ENCODE measurements at places on chromosomes 12 and 14. TPM values are rescaled to one million over a fixed set of nuclear protein-coding genes. Genes with fewer than 3 reads are reported as not detected.

DNA sequence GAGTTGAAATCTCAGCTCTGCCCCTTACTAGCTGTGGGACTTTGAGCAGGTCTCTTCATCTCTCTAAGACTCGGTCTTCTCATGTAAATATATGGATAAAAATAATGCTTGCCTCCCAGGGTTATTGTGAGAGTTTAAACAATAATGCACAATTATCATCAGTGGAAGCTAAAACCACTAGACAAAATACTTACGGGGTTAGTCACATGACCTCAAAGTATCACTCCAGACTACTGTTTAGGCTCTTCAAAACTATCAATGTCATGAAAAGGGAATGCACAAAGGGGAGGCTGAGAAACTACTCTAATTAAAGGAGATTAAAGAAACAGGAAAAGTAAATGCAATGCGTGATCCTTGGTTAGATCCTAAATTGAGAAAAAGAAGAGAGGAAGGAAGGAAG lies 24.5 kb upstream of the TSPAN11 start:
- DNase-seq = no peak

DNA sequence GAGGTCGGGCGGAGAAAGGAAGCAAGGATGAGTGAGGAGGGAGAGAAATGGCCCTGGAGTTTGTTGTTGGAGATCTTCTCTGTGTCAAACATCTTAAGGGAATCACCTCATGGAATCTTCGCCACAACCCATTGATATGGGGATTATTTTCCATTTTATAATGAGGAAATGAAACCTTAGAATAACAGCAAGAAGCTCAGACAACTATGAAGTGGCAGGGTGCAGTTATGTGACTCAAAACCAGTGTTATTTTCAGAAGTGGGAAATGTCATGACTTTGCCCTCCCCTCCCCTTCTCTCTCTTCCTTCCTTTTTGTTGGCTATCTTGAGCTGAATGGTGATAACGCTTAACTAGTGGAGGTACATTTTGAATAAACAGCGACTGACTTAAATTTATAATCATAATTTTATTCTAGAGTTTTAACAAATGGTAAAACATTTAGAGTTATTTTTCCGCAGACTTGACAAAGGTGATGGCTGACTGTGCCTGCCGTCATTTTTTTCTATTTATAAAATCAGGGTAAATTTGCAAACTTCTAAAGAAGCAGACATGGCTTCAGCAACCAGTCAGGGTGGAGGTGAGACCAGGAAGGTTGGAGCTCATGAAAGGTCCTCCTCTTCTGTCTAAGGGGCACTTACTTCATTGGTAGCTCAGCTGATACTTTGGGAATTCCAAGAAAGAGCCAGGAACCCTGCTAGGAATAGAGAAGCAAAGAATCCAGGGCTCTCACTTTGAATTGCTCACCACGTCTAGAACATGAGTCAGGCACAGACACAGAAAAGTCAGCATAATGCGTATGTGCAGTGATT lies 232.4 kb downstream of the RGS6 start:
- DNase-seq = no peak

DNA sequence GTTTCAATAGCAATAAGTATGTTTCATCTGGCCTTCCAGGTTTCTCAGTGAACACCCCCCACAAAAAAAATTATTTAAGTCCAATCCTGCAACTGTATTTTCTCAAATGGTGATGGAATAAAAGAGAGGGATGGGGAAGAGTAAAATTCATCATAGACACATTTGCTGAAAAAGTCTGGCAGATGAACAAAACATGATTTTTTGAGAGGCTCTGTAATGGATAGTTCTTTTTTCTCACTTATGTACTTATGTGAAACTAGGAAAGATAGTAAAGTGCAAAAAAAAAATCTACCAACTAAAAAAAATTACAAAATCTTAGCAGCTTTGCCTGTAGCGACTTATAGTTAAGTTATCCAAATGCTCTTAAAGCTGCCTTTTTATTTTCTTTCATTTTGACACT lies 412.4 kb downstream of the FOXG1 start:
- DNase-seq = no peak

DNA sequence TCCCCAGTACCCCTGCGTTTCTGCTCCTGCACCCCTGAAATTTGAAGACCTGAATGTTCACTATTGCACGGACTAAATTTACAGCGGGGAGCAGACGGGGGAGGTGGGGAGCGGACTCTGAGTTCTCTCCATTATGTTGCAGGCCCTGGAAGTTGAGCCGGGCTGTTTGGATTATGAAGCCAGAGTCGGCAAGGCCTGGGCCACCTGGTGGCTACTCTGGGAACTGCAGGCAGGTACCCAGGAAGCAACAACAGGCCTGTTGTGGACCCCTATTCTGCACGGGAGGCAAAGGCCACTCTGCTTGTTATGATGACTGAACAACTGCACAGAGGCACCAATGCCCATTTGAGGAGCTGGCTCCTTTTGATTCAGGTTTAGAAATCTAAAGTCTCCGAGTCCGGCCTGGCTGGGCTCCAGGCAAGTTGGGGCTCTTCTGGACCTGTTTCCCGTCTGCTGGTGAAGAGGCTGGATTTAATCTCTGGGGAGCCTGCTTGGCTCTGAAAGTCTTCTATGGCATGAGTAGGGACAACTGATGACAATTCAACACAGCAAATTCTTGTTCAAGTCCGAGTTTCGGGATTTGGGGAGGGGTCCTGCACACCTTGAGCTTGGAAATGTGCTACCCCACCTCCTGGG lies 34.1 kb upstream of the FAM181A start:
- peak; percentile 34 for DNase-seq

The LUM gene
- total RNA-seq = 257 TPM

GRCh38 chr14:55221968-55222367 lies 30.6 kb upstream of the DLGAP5 start:
- no peak for DNase-seq

DNA sequence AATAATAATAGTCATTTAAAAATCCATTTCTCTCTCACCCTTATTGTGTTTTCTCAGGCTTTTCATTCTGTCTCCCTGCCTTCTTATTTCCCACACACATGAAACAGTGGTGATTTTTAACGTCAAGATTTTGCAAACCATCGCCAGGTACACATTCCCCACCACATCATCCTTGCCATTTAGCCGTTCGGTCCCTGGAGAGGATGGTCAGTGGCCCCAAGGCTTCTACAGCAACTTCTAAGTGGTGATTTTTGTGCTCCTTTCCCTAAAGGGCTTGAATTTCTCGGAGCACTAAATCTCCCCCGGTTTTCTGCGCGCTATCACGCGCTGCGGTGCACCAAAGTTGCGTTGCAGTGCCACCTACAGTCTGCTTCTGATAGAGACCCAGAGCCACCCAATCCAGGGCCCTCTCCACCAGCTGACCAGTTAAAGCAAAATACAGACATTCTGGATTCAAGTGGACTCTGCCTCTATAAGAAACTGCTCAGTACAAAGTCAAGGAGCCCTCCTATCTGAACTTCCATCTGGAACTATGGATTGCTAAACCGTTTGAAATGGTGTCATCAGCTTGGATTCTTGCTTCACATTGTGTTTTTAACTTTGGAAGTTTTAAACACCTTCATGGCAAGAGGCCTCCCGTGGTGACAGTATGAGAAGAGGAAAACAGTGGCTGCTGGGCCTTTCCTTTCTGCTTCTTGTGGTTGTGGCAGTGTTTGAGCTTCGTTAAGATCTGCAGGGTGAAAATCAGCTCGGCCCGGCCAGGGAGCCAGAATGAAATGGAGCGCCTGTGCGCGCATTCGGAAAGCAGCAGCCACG lies 234.0 kb downstream of the SPTSSA start:
- no peak for DNase-seq

The PIWIL1 gene
- total RNA-seq = not detected

DNA sequence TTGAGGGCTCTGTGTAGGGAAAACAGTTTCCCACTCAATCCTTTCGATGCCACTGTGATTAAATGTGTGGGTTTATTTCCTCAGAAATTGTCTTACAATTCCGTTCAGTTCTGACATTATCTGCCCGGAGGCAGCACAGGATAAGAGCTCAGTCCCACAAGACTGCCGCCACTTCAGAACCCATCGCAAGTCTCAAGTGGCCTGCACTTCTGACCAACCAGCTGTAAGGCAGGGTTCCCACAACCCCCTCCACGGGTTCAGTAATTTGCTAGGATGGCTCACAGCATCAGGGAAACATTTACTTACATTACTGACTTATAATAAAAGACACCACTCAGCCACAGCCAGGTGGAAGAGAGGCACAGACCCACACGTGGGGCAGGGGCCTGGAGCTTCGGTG lies 17.2 kb downstream of the BDKRB2 start:
- DNase-seq = no peak

DNA sequence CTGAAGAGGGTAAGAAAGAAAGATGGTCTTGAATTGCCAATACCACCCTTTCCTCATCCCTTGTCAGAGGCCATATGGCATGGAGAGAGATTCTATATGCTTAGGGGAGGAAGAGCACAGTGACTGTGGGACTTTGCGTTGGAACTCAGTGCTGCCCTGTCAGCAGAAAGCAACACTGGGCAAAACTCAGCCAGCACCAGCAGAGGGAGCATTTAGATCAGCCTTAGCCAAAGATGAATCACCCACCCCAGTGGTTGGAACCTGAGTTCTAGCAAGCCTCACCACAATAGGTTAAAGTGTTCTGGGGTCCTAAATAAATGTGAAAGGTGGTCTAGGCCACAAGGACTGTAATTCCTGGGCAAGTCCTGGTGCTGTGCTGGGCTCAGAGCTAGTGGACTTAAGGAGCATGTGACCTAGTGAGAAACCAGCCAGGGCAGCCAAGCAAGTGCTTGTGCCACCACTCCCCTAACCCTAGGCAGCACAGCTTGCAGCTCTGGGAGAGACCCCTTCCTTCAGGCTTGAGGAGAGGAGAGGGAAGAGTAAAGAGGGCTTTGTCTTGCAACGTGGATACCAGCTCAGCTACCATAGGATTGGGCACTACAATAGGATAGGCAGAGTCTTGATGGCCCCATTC lies 11.4 kb upstream of the BCAT1 start:
- no peak for DNase-seq

The RND1 gene
- 2.6 TPM for total RNA-seq

GRCh38 chr12:62635649-62636048 lies 169.0 kb downstream of the MON2 start:
- no peak for DNase-seq

GRCh38 chr14:72619881-72620280 lies 274.0 kb downstream of the DPF3 start:
- DNase-seq = no peak

GRCh38 chr12:58138424-58138823 lies 197.1 kb downstream of the ATP23 start:
- no peak for DNase-seq

- DNase-seq = no peak
These were observed 159.6 kb downstream of the PLCZ1 start for GRCh38 chr12:18578191-18578590.

The HPD gene
- 1.2 TPM for total RNA-seq

The CAND1 gene
- total RNA-seq = 77.0 TPM

DNA sequence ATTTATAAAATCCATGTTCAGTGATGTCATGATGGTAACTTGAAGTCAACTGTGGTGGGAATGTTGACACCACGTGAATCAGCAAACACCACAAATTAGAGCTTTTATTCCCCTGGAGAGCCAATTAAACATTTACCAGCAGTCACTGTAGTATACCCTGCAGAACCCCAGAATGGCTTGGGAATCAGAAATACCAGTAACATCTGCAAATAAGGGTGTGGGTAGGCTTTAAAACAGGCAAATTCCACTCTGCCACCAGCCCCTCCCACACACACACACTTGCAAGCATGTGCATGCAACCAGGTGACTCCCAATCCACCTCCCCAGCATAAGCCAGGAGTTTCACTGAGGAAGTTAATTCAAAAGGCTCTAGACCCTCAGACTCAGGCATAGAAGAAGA lies 63.6 kb upstream of the TMEM263 start:
- no peak for DNase-seq

GRCh38 chr14:91311284-91311662 lies 66.8 kb upstream of the GPR68 start:
- DNase-seq = no peak

DNA sequence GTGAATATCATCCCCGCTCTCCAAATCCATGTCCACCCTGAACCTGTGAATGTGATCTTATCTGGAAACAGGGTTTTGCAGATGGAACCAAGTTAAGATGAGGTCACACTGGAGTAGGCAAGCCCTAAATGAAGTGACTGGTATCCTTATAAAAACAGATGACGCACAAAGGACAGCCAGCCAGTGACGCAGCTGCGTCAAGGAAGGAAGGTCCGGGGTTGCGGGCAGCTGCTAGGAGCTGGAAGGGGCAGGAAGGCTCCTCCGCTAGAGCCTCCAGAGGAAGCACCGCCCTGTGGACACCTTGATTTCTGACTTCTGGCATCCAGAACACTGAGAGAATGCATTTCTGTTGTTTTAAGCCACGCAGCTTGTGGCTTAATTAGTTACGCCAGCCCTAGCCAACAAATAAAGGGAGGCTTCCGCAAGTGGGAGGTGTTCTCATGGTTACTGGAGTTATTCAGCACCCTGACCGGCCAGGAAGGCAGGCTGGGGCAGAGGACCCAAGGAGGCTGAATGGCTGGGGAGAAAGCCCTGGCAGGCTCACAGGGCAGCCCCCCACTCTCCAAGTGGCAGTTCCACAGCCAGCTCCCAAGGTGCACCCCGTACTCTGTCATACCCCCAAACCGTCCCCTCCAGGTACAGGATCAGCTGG lies 127.6 kb upstream of the NCOR2 start:
- no peak for DNase-seq

DNA sequence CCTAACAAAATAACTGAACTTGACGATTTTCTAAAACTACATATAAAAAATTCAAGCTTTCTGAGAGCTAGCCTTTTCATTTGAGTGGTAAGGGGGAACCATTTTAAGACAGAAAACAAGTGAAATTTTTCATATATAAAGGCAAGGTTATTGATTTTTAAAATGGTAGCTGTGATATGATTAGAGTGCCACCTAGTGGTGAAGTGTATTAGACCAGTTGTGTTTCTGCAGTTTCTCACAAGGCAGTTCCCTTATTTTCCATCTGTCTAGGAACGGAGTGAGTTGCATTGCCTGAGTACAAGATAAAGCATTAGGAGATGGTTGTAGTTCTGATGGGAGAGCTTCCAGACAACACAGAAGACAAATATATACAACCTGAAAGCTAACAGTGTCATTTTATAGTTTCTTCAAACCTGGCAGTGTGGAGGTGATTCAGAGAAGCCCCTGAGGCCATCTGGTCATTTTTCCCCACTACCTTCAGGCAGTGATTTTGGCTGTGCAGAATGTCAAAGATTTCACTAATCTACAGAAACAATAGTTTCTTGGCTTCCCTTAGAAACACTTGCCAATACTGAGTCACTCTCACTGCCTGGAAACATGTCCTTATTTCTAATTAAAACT lies 180.8 kb downstream of the C12orf50 start:
- no peak for DNase-seq

The CFAP54 gene
- 1.1 TPM for total RNA-seq

The KCNJ8 gene
- 8.1 TPM for total RNA-seq

DNA sequence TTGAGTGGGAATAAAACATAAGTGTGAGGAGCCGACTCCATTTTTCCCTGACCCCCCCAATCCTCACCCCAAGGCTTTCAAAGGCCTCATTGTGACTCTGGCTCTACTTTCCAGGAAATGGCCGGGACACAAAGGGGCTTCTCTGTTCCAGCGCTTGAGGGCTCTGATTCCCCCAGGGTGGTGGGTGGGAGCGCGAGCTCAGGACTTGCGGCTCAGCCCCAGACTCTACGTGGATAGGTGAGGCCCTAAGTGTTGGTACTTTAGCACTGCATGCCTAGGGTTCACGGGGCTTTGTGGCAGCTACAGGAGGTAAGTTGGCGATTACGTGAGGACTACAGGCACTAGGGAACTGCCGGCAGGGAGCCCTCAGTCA lies 553 bp downstream of the CNPY2 start:
- no peak for DNase-seq

The OVCH1 gene
- 3.0 TPM for total RNA-seq

The ADAM21 gene
- total RNA-seq = not detected

- DNase-seq = no peak
These were observed 4.0 kb downstream of the KRT77 start for GRCh38 chr12:52699373-52699772.
